Myometrial cell (primary cell): ENCODE measurements at places on chromosomes 11 and 22. TPM values are rescaled to one million over a fixed set of nuclear protein-coding genes. Genes with fewer than 3 reads are reported as not detected.

C22orf15 gene
- total RNA-seq, result 1.1 and 1.2 TPM in 2 replicates

CRYBA4 gene
- not detected in 2 replicates for total RNA-seq

KCTD14 gene
- 2.6 and 4.1 TPM in 2 replicates for total RNA-seq

KDM4D gene
- total RNA-seq, result 0.53 and 0.58 TPM in 2 replicates

OR5P2 gene
- total RNA-seq, result not detected in 2 replicates

OR5D18 gene
- not detected in 2 replicates for total RNA-seq

RAB38 gene
- 1.4 and 2.1 TPM in 2 replicates for total RNA-seq

PATE2 gene
- total RNA-seq, result not detected in 2 replicates

FXYD2 gene
- not detected in 2 replicates for total RNA-seq

KCNQ1 gene
- not detected in 2 replicates for total RNA-seq

KCNA4 gene
- not detected in 2 replicates for total RNA-seq
